ENCODE measurements at places on chromosomes 6 and 20. TPM values are rescaled to one million over a fixed set of nuclear protein-coding genes. Genes with fewer than 3 reads are reported as not detected.

- no peaks in the 10 kb centered on the region for H3K27me3 ChIP-seq
- no peaks in the 10 kb centered on the region for H3K36me3 ChIP-seq
- no peaks in the 10 kb centered on the region for H3K4me1 ChIP-seq
- no peak for DNase-seq
Measured at GRCh38 chr20:61521687-61522420, 269.8 kb downstream of the CDH4 start.

DNA sequence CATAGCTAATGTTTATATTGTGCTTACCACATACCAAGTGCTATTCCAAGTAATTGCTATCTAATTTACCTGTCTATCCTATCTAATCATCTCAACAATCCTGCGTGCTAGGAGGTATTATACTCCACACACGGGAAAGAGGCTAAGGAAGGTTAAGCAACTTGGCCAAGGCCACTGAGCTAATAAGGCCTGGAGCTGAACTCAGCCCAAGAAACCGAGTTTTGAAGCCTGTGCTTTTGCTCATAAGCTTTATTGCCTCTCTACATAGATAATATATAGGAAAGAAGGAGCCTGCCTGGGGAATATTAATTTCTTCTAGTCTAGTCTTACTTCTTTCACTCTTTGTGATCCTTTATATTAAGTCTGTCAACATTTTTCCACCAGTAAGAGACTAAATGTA is 67.8 kb upstream of the ADGRF4 start:
- H3K36me3 ChIP-seq: no peaks in the 10 kb centered on the region
- no peaks in the 10 kb centered on the region for H3K4me1 ChIP-seq
- no peak overlapping the region for H3K27ac ChIP-seq
- DNase-seq: no peak

DNA sequence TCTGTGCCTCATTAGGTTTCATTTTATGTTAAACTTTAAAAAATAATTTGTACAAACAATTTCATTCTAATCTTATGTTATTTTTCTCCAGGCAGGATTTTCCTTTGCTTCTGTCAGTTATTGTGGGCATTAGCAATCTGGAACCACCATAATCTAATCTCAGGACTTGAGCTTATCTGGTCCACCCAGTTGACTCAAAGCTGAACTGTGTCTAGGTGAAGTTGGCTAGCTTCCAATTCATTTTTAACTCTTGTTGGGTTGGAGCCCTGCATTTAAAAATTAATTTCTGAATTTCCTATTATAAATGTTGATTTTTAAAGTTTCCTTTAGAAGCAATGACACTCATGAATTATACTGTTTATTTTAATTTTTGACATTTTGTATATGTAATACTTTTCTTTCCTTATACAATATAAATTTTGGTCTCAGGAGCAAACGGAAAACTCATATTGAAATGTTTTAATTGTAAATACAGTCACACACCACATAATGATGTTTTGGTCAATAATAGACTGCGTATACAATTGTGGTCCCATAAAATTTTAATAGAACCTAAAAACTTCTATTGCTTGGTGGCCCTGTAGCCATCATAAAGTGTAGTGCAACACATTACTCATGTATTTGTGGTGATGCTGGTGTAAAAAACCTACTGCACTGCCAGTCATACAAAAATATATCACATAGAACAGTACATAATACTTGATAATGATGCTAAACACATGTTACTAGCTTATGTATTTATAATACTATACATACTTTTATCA is 121.3 kb downstream of the CLVS2 start:
- no peaks in the 10 kb centered on the region for H3K36me3 ChIP-seq
- H3K4me3 ChIP-seq: no peak overlapping the region
- H3K4me1 ChIP-seq: no peaks in the 10 kb centered on the region

- no peak for DNase-seq
- no peak overlapping the region for H3K27ac ChIP-seq
- no peaks in the 10 kb centered on the region for H3K27me3 ChIP-seq
- no peaks in the 10 kb centered on the region for H3K36me3 ChIP-seq
- H3K4me3 ChIP-seq: no peak overlapping the region
- peaks cover 35% of the 10 kb centered on the region for H3K4me1 ChIP-seq
Measured at GRCh38 chr6:35729722-35730121, 7.1 kb upstream of the ARMC12 start.

GRCh38 chr6:43845646-43846045 is 75.6 kb downstream of the VEGFA start:
- no peaks in the 10 kb centered on the region for H3K36me3 ChIP-seq
- H3K4me3 ChIP-seq: no peak overlapping the region
- DNase-seq: no peak
- H3K27ac ChIP-seq: no peak overlapping the region

GRCh38 chr6:130447374-130447773 is 81.6 kb downstream of the TMEM200A start:
- H3K36me3 ChIP-seq: no peaks in the 10 kb centered on the region
- no peak overlapping the region for H3K27ac ChIP-seq
- no peaks in the 10 kb centered on the region for H3K27me3 ChIP-seq
- DNase-seq: no peak
- H3K4me1 ChIP-seq: no peaks in the 10 kb centered on the region

GRCh38 chr6:41002168-41002567 is 36.9 kb downstream of the UNC5CL start:
- H3K27me3 ChIP-seq: no peaks in the 10 kb centered on the region
- no peak overlapping the region for H3K27ac ChIP-seq
- no peak overlapping the region for H3K4me3 ChIP-seq
- H3K4me1 ChIP-seq: peaks cover under 1% of the 10 kb centered on the region

- no peak for DNase-seq
- H3K4me1 ChIP-seq: peaks cover 4% of the 10 kb centered on the region
- H3K4me3 ChIP-seq: no peak overlapping the region
- H3K27me3 ChIP-seq: no peaks in the 10 kb centered on the region
Measured at GRCh38 chr6:30394139-30394538, 49.2 kb downstream of the RPP21 start.

- H3K4me3 ChIP-seq: no peak overlapping the region
- no peak overlapping the region for H3K27ac ChIP-seq
- no peaks in the 10 kb centered on the region for H3K36me3 ChIP-seq
- no peak for DNase-seq
Measured at GRCh38 chr6:81895511-81896185, 143.2 kb upstream of the TENT5A start.

- H3K27me3 ChIP-seq: no peaks in the 10 kb centered on the region
- no peak overlapping the region for H3K27ac ChIP-seq
- H3K4me3 ChIP-seq: no peak overlapping the region
- no peaks in the 10 kb centered on the region for H3K4me1 ChIP-seq
- peaks cover 23% of the 10 kb centered on the region for H3K36me3 ChIP-seq
Measured at GRCh38 chr6:10769419-10769818, 21.8 kb downstream of the TMEM14B start.

GRCh38 chr20:62267543-62267942 is 29.2 kb downstream of the OSBPL2 start:
- no peak overlapping the region for H3K4me3 ChIP-seq
- peaks cover 11% of the 10 kb centered on the region for H3K36me3 ChIP-seq
- no peak for DNase-seq
- H3K27ac ChIP-seq: no peak overlapping the region
- no peaks in the 10 kb centered on the region for H3K27me3 ChIP-seq
- H3K4me1 ChIP-seq: no peaks in the 10 kb centered on the region

GRCh38 chr20:36135159-36135558 is 19.4 kb upstream of the EPB41L1 start:
- no peaks in the 10 kb centered on the region for H3K4me1 ChIP-seq
- no peaks in the 10 kb centered on the region for H3K27me3 ChIP-seq
- H3K4me3 ChIP-seq: no peak overlapping the region
- H3K36me3 ChIP-seq: no peaks in the 10 kb centered on the region
- DNase-seq: no peak

DNA sequence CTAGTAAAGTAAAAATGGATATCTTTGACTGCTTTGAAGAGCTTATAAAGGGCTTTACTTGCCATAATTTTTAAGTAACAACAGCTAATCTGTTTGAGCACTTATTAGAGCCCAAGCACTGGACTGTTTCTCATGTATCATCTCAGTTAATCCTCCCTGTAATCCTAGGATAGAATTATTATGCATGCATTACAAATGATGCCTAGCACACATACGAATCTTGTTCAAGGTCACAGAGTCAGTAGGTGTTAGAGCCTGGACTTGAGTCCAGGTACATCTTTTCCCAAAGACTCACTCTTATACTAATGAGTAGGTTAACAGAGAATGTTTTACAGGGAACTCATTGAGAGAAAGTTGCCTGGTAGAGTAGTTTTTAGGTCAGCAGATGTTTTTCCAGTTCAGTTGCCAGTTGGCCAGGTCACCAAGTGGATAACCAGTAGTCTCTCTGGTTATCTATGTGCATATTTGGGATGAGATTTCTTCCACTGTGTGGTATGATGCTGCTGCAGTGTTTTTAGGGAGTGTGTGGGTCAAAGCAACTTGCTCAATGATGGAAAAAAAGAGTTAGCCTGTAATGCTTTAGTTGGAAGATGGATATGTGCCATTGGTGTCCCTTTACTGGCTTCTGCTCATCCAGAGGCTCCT is 32.3 kb upstream of the LAMA4 start:
- DNase-seq: no peak
- no peaks in the 10 kb centered on the region for H3K4me1 ChIP-seq
- no peak overlapping the region for H3K27ac ChIP-seq
- no peak overlapping the region for H3K4me3 ChIP-seq

DNA sequence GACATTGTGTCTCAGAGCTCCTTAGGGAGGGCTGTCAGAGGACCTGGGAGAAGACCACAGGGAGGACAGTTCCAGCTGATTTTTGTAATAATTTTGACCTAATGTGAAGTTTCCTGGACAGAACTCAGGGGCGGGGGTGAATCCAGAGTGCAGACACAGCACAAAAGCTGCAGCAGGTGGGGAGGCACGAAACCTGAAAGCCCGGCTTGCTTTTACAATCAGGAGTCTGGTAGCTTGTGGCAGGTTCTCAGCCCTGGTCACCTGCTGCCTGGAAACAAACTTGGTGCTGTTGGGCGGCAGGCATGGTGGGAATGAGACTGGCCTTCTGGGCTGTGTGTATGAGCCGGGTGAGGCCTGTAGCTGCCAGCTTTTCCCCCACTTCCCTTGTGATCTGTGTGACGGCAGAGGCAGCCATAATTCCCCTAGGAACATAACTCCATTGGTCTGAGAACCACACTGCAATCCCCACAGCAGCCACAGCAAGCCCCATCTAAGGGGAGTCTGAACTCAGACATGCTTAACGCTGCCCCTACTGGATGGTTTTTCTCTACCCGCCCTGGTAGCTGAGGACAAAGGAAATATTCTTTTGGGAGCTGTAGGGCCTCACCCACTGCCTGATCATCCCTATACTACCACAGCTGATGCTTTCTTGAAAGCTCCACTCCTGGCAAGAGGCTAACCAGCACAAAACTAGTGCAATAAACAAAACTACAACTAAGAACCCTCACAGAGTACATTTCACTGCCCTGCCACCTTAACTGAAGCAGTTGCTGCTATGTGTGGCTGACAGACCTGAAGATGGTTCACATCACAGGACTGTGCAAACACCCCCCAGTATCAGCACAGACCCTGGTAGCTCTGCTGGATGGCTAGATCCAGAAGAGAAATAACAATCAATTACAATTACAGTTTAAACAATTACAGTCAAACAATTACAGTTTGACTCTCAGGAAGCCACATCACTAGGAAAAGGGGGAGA is 1055.1 kb upstream of the GJE1 start:
- DNase-seq: peak; percentile 50
- H3K27me3 ChIP-seq: no peaks in the 10 kb centered on the region
- no peaks in the 10 kb centered on the region for H3K4me1 ChIP-seq
- H3K27ac ChIP-seq: no peak overlapping the region
- H3K4me3 ChIP-seq: no peak overlapping the region

- H3K4me1 ChIP-seq: peaks cover 2% of the 10 kb centered on the region
- no peak overlapping the region for H3K4me3 ChIP-seq
- H3K36me3 ChIP-seq: no peaks in the 10 kb centered on the region
- H3K27me3 ChIP-seq: no peaks in the 10 kb centered on the region
Measured at GRCh38 chr6:47034926-47035325, 7.2 kb downstream of the ADGRF1 start.

DNA sequence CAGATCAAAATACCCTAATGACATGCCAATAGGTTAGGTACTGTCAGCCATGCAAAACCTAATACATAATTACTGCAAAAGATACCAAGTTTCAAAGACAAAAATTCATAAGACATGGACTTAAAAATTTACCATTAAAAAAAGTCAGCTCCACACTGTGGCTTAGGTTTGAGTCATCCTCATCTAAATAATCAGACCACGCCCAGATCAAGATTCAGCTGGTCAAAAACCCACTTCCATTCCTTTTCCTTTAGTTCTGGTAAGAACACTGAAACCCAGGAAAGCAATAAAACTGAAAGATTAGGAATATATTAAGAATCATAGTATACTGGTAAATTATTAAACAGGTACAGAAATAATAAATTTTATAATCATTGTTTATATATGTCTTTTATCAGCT is 81.0 kb upstream of the ASF1A start:
- no peaks in the 10 kb centered on the region for H3K4me1 ChIP-seq
- H3K27ac ChIP-seq: no peak overlapping the region
- H3K4me3 ChIP-seq: no peak overlapping the region

Gene MAS1L
- total RNA-seq: not detected

Gene CEP250
- 33.7 TPM for total RNA-seq

Gene HRH3
- 4.5 TPM for total RNA-seq

Gene JAG1
- 29.1 TPM for total RNA-seq

Gene FAM83C
- total RNA-seq: not detected

Gene PMEPA1
- total RNA-seq: 20.0 TPM

Gene LY6G5C
- total RNA-seq: 1.2 TPM

Gene HTR1B
- 1.6 TPM for total RNA-seq

Gene BMP6
- total RNA-seq: 2.1 TPM

Gene ADTRP
- 0.45 TPM for total RNA-seq

Gene DCBLD1
- total RNA-seq: 11.2 TPM

Gene KDM1B
- 7.5 TPM for total RNA-seq

Gene UNC5CL
- 1.3 TPM for total RNA-seq
